ENCODE measurements at places on chromosomes 7 and 10.

DNA sequence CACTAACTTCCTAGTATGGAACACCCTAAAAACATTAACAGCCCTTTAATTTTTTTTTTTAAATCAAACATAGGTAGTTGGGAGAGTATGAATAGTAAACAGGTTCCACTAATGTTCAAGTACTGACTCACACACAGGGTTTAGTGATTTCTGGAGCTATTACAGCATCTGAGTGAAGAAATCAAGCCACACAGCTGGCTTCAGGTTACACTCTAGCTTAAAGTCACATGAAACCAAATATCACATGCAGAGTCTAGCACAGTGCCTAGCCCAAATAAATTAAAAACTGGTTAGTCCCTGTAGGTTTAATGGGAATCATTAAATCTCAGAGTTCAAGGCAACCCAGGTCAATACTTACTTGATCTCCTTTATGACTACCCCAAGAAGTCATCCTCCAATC lies 11.6 kb downstream of the PANK1 start:
- no peak for DNase-seq

DNA sequence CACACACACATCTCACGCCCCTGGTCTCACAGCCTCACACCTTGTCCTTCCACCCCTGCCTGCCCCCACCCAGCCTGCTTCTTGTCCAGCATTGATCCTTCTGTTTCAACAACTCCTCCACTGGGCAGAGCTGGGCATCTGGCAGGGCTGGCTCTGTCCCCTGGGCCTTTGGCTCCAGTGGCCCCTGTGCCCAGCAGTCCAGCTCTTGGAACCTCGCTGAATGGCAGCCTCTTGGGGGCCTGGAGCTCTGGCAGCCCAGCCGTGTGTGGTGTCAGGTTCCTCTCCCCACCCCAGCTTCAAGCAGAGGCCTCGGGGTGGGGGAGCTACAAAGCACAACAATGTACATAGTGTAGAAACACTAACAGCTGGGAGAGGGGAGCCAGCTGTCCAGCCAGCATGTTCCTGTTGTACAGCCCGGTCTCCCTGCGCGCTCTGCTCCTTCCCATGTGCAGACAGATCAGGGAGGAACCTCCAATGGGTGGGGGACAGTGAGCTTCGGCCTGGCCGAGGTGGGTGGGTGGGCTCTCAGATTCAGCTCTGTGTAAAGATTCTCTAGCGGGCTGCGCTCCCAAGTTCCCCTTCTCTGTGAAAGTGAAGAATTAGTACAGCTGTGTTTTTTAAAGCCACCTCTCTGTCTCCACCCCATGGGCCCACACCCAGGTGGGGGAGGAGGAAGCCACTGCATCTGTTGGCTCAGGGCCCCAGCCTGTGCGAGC lies 19.4 kb downstream of the ZMIZ2 start:
- DNase-seq = no peak

DNA sequence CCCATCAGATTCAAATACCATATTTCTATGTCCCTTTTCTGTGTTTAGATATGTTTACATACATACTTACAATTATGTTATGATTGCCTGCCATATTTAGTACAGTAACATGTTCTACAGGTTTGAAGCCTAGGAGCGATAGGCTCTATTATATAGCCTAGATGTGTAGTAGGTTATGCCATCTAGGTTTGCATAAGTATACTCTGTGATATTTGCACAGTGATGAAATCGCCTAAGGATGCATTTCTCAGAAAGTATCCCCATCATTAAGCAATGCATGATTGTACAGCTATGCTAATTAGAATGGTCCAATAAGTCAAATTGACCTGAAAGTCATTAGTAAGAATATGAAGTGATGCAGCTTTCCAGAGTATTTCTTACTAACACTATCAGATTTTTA lies 1171.7 kb upstream of the LRRTM3 start:
- DNase-seq = no peak

- DNase-seq = no peak
These were observed 4.3 kb upstream of the ANKRD61 start for GRCh38 chr7:6026820-6027311.

DNA sequence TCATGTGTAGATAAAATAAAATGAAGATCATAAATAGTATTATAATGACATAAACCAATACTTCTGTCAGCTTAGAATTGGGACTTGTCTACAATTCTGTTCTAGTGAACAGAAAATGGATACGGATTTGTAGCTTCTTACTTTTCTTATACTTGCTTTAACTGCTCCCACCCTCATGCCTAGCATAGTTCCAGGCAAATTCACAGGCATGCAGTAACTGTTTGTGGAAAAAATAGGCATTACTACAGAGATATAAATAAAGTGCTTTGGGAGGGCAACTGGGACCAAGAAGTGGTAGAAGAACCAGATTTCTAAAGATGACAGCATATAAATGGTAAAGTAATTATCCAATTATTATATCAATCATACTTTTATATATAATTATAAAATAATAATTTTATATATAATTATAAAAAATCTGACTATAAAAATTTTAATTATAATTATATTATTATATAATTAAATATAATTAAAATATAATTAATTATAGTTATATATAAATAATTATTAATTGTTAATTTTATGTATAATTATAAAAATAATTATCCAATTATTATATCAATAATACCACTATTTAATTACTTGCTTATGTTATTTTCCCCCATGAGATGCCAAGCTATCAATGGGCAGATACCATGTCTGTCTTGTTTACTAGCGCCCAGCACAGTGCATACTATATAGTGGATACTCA lies 144.1 kb downstream of the NOC3L start:
- no peak for DNase-seq

DNA sequence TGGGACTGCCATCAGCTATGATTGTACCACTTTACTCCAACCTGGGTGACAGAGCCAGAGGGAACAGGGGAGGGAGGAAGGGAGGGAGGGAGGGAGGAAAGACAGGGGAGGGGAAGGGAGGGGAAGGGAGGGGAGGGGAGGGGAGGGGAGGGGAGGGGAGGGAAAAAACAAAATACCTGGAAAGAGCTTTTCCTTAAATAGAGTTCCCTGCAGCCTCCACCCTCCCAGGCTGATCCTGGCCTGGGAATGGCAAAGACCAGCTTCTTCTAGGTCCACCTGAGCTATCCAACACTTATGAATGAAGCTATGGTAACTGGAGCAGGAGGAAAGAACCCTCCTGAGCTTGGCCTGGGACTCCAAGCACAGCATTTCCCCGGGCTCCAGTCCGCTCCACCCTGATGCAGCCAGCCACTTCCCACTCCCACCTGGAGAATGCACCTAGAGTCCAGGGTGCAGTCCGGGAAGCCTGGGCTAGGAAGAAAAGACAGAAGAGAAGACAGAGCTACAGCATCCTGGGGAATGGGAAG lies 66.1 kb downstream of the GRID1 start:
- DNase-seq = no peak

DNA sequence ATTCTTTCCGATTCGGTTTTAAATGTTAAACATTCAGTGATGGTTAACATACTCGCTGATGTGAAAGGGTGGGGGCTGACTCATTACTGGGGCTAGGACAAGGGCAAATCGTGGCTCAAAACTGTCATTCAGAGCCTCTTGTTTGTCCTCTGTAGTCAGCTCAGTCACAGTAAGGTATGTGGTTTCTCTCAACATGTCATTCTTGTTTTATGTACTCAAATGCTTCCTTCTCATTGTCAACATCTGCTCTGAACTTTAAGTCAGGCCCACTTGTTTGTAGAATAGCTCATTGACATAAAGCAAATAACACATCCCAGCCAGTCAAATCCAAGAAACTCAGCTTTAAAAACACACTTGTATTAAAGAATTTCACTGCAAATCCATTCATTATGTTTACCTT lies 7.3 kb downstream of the SLC16A9 start:
- no peak for DNase-seq

GRCh38 chr10:7231509-7232414 lies 179.1 kb downstream of the SFMBT2 start:
- DNase-seq = no peak

DNA sequence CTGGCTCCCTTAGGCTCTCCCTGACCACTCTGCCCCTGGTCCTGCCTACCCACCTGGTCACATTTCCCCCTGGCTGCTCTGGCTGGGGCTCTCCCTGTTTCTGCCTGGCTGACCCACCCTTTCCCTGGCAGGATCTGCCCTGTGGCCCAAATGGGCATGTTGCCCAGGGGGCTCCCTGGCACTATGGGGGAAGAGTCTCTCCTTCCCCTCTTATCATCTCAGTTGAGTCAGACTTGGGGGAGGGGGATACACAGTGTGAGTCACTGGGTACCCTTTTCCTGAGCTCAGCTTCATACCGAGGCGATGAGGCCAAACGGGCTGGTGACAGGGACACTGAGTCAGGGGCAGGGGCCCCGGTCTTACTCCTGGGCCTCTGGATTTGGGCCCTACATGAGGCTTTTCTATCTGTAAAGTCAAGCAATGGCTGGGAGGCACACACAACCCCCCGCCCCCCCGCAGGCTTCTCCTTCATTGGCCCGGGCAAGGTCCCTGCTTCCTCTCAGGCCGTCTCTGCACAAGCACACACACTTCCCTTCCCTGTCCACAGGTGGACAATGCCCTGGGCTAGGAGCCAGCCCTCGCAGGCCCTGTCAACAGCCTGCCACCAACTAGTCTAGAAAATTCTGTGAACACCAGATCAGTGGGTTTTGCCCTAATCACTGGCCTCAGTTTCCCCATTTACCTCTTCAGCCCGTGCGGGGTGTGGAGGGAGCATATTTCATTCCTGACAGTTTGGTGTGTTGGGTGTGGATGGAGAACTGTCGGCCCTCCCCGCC lies 627 bp upstream of the FLNC start:
- DNase-seq = no peak

DNA sequence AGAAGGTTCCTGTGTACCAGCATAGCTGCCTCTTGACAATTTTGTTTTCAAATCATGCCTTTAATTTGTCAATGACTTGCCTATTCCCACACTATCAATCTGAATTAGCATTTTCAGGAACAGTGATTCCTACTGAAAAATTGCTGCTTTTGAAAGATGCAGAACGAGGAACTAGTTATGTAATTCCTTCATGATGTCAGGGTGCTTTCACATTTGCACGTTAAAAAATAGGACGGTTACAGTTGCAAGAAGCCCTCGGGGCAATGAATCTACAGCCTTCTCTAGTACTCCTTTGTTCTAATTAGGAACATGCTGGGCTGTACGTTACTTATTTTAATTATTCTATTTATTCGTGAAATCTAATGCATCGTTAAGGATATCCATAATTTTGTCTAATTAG lies 253.9 kb downstream of the OTUD1 start:
- DNase-seq = no peak

DNA sequence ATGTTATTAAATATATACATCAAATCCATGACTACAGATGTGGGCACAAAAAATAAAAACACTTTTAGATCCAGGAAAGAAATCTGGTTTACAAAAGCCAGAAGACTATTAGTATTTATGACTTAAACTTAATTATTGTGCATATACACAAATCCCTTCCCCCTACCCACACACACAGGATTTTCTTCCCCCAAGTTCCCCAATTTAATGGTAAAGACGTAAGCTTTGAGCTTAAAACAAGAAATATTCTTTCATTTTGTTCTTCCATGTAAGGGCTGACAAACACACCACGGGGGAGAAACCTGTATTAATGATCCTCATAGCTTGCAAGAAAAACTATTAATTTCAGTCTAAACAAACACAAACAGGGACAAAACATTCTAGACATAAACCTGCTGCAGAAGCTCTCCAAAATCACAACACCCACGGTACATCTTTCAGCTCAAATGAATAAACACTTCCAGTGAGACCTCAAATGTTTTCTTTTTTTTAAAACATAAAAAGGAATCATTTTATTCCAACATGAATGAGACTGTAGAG lies 28.5 kb downstream of the OSBPL3 start:
- no peak for DNase-seq
